Urinary bladder (tissue), 4 donors: ENCODE measurements at places on chromosomes 6 and 20.

GRCh38 chr6:149964308-149965193, 808 bp downstream of the ULBP1 start:
- DNase-seq = no peak

DNA sequence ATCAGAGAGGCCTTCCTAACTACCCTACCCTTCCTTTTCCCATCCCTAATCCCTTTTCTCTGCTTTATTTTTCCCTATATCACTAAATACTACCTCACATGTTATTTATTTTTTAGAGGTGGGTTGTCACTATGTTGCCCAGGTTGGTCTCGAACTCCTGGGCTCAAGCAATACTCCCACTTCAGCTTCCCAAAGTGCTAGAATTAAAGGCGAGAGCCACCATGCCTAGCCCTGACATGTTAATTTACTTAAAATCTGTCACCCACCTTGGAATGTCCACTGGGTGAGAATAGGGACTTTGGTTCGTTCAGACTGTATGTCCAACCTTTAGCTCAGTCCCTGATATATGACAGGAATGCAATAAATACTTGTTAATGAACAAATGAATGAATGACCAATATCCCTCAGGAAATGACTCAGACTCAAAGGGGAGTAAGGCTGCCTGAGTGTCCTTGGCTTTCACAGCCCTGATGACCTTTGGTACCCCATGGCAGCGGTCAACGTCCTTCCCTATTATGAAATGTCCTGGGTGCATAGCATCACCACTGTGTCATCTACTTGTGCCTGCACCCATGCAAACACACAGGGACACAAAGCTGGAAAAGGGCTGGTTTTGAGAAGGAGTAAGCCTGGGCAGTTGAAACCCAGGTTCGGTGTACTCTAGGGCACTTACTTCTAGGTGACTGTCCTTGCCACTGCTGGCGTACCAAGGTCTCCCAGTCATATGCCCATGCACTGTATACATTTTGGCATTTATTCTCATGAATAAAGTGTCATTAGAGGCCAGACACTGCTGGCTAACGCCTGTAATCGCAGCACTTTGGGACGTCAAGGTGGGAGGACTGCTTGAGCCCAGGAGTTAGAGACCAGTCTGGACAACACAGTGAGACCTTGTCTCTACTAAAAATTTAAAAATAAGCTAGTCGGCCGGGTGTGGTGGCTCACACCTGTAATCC, 26.5 kb downstream of the BCL2L1 start:
- DNase-seq = no peak

GRCh38 chr6:1601158-1602048, 8.3 kb upstream of the FOXC1 start:
- DNase-seq = no peak

GRCh38 chr6:30121446-30122366, 8.8 kb upstream of the TRIM31 start:
- no peak for DNase-seq

GRCh38 chr6:87103977-87104601, 9.2 kb upstream of the CGA start:
- DNase-seq = no peak

DNA sequence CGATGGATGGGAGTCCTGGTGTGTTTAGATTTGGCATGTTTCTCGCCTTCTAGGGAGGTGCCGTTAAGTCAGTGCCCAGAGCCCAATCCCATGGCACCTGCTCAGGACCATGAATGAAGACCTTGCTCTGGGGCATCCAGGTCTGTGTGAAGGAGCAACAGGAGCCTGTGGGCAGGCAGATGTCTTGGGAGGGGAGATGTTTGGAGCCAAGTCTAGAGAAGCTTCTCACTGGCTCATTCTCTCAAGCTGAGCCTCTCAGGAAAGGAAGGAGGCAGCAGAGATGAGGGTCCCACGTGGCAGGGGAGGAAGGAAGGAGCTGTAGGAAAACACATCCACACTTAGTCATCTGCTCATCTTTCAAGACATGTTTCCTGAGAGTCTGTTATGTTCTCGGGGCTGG, 9.5 kb upstream of the SIRPB1 start:
- no peak for DNase-seq

DNA sequence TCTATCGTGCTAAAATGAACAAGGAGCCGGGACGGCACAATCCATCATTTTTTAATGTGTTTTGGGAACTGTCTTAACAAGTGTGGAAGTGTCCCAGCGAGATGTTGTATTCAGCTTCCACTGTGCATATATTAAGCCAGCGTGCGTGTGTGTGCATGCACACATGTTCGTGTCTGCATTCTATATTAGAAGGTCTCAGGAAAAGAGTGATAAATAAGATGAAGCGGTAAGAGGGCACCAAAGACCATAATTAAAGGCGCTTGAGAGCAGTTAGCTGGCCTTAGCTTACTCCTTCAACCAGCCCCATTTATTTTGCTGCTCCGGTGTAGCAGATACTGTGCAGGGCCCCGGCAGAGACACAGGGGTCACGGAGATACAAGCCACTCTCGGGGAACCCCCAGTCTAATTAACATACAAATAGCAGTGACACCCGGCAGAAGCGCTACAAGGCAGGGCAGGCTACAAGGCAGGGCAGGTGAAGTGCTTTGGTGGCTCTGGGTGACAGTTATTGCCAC, 206.5 kb upstream of the RREB1 start:
- DNase-seq = no peak

DNA sequence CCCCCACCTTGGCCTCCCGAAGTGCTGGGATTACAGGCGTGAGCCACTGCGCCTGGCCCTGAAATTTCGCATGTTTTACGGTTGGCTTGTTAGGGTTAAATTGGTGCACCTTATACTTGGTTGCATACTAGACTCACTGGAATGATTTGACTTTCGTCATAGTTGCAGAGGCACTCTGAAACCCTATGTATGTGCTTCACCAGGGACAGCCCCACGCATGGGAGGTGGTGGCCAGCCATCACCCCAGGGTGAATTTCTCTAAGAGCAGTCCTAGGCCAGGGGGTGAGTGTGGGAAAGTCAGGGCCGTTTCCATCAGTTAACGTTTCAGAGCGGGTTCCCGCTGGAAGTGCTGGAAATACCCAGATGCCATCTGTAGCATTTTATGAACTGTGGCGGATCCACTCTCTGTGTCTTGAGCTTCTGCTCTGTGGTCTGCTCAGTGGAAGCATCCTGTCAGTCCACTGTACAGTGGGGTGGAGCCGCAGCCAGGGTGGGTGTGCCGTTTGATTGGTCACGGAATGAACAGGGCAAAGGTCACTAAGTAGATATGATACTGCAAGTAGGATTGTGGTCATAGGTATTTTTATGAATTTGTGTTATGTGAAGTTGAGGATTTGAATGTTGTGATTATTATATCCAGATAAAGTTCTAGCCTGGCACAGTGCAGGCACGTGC, 13.2 kb downstream of the DNAJC5 start:
- no peak for DNase-seq

DNA sequence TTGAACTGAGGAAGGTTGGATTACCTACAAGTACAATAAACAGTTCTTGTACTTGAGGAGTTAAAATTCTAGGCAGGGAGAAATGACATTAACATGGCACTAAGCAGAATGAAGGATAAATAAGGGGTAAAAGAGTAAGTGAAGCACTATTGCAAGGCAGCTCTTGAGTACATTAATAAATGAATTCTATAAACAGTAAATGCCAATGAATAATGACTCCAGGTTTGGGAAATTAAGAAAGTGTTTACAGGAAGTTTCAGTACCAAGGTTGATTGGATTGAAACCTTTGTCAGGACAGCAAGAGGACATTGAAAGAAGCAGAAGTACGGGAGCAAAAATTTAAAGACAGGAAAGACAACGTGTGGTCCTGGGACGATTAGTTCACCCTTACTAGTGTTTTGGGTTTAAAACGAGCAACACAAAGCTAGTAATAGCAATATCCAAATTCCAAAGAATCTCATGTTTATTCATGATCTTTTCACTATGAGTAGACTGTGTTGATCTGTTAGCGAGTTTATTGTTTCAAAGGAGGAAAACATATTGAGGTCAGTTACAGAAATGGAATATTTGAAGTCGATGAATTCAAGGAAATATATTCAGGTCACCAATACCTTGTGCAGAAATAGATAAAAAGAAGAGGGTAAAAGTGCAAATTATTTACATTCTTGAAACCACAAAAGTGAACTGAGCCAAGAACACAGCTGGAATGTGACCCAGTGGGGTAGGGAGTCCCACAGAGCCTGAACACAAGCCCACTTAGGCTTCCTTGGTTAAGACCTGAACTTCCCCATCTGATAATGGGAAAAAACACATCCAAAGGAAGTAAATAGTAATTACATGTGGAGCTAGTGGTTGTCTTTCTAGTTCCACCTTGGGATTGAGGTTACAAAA, 80.8 kb downstream of the MKKS start:
- no peak for DNase-seq
